ENCODE measurements at places on chromosomes 11 and 22. TPM values are rescaled to one million over a fixed set of nuclear protein-coding genes. Genes with fewer than 3 reads are reported as not detected.
A peak's percentile ranks its signal among the peaks of the same experiment; 100 is the strongest.

GRCh38 chr11:77147668-77148321 is 19.7 kb downstream of the MYO7A start:
- peak; percentile 43 for DNase-seq

- no peak for DNase-seq
Measured at GRCh38 chr11:116613206-116613875, 159.4 kb downstream of the BUD13 start.

DNA sequence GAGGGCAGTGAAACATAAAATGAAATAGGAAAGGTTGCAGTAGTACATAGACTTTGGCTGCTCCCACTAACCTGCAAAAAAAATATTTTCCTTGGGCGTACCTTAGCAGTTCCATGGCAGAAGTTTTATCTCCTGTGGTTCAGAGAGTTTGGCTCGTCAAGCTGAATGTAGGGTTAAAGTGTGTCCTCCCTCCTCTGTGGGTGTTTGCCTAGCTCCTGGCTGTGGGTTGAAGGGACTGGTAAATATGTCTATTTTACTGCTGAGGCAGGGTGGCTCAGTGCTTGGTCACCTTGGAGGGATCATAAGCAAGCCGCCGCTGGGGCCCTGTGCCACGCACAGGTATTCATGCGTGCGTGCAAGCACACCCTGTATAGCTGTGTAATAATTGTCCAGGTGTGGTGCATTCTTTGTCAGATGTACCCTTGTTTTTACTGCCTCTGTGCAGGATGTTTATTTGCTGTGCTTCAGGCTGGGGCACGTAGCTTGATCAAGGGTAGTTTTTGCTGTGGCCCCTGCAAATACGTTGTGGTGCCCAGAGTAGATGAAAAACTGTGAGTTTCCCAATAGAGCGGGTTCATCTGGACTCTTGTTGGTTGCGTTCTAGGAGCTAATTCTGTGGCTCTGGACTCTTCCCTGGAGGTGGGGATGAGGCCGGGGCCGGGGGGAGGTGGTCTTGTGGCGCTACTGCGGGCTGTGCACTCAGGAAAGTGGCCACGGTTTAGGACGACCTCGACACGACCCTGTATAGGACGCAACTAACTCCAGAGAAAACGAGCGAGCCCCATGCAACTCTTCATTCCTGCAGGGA is 732 bp upstream of the SORL1 start:
- DNase-seq = peak; percentile 58

DNA sequence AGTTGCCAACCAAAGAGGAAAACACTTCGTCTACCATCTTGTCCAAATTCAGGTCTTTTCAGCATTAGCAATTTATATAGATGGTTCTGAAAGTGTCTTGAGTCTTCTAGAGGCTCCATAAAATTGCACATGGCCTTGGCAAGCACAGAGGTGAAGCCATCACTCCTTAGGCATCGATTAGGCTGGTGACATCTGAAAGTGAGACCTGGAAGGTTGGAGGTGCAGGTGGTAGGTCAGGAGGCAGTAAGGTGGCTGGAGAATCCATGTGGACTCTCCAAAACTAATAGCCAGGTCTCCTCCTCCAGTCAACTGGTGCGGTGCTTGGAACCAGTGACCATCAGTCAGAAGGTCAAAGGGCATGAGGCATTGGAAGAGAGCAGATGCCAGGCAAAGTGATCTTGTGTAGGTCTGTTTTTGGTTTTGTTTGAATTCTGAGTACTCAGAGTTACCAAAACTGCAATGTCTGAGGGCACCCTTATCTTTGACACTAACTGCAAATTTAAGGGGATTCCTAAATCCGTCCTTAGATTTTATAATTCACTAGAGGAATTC is 6.6 kb upstream of the APOL2 start:
- DNase-seq = no peak

DNA sequence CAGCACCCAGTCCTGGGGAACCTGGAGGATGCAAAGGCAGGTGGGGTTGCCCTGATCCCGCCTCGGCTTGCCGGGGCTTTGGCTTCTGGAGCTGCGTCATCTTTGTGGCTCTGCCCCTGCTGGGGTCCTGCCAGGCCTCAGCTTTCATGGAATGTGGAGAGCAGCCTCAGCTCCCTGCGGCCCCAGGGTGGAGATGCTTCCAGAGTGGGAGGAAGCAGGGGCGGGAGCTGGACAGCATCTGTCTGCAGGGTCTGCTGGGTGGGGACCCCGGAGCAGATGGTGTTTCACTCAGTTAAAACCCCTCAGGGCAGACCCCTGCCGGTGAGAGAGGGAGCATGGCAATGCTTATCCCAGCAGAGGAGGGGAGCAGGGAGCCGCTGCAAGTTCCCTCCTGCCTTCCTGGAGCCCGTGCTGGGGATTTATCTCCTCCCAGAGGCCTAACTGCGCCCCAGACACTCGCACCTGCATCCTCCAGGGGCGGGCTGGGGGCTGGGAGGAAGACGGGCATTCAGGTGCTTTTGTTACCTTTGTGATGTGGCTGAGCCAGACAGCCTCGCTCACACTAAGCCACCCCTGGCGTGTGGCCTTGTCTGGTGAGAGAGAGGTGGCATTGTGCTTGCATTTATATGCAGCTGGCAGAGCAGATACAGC is 15.7 kb downstream of the GRIK4 start:
- DNase-seq = no peak

RAB38 gene
- total RNA-seq = 0.98 TPM

OR5P2 gene
- total RNA-seq = not detected

ACRV1 gene
- not detected for total RNA-seq

PGR gene
- 0.10 TPM for total RNA-seq

CTTN gene
- total RNA-seq = 2.6 TPM

BUD13 gene
- total RNA-seq = 22.7 TPM
